ENCODE measurements at places on chromosomes 2 and 18.
A peak's percentile ranks its signal among the peaks of the same experiment; 100 is the strongest.

- DNase-seq: no peak
Observed at GRCh38 chr18:40079786-40080185, 1875.2 kb upstream of the PIK3C3 start.

DNA sequence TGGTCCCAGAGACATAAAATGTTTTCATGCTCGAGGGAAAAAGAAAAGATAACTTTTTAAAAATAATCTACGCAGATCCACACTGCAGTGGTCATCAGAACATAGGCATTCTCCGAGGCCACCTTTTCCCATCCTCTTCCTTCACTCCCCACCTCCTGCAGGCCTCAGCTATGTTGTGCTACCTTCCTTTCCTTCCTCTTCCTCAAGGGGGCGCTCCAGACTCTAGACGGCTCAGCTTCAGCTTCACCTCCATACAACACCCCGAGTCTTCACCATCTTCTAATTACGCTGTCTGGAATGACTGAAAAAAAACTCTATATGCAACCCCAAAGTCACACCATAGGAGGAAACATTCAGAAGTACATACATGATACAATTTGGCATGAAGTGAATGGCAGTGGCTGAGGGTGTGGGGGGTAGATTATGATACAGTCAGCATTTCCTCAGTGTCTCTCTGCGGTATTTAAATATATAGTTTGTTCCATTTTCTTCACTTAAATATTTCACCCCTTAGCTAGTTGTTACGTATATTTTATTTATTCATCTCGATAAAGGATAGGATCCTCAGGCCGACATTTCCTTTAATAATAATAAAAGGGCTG, 583.6 kb downstream of the IRS1 start:
- DNase-seq: peak; percentile 17

- no peak for DNase-seq
Observed at GRCh38 chr2:210443527-210443926, 33.0 kb downstream of the LANCL1 start.

DNA sequence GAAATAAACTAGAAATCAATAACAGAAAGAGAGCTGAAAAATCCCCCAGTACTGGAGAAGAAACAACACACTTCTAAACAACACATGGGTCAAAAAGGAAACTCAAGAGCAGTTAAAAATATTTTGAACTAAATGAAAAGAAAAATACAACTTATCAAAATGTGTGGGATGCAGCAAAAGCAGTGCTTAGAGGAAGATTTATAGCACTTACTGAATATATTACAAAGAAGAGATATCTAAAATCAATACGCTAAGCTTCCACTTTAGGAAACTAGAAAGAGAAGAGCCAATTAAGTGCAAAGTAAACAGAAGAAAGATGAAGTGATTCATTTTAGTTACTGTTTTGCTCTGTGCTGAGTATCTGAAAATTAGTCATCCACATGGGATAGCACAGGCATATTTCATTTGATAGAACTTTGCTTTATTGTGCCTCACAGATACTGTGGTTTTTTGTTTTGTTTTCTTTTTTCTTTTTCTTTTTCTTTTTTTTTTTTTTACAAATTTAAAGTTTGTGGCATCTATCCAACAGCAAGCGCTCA, 17.0 kb downstream of the TGFA start:
- no peak for DNase-seq

DNA sequence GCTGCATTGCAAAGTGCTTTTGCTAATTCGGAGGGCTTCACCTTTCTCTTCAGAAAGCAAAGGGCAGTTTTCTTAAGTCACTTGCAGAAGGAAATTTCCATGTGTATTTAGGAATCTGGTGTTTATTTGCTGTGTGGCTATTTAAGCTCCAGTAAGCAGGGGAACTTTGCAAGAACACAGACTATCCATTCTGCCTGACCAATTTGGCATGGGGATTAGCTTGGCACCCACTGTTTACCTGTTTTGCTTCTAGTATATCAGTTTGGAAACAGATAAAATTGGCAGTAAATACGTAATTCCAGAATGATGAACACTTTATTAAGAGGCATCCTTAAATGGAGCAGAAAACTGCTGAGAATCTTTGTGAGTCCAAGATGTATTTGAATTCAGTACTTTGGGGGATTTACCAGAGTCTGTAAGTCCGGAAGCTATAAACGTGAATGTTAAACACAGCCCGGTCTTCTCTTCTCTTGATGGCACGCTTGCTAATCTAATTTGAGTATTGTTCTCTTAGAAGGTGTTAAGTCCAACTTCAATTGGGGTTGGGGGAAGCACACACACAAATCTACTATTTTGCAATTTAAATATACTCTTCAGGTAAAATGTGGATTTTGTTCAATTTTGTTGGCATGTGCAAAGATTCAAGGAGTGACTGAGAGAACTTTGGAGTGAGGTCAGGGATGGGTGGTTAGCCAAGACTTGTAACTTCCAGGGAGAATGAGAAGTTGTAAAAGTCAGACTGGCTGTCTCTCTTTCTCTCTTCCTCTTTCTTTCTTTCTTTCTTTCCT, 650 bp downstream of the ACKR3 start:
- DNase-seq: no peak

DNA sequence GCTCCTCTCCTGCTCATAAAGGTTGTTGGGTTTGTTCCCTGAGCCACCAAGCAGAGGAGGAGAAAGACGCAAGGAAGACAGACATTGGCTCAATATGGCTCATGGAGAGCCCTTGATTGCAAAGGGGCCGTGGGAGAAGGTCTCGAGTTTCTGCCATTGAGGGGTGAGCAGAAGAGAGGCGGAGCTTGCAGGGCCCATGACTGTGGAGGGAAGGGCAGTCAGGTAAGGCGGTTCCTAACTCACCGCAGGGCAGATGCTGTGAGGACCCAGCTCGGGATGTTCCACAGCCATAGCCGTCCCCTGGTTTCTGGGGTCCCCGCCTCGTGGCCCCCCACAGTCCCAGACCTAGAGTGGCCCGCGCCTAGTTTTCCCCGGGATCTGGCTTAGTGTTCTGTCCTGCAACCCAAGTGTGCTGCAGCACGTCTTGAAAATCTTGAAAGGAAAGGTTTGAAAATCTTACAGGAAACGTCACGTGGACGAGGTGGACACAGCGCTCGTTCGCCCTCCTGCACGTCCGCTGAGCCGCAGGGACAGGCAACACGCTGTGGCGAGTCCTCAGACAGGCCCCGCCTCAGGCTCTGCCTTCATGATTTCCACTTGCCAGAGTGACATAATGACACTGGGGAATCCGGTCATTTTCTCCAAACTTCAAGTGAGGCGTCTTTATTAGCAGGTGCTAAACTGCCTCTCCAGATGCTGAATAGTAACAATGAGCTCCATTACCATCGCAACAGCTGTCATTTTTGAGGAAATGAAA, 105.5 kb upstream of the HDAC4 start:
- no peak for DNase-seq

GRCh38 chr2:98607741-98608115, 584 bp downstream of the COA5 start:
- no peak for DNase-seq

DNA sequence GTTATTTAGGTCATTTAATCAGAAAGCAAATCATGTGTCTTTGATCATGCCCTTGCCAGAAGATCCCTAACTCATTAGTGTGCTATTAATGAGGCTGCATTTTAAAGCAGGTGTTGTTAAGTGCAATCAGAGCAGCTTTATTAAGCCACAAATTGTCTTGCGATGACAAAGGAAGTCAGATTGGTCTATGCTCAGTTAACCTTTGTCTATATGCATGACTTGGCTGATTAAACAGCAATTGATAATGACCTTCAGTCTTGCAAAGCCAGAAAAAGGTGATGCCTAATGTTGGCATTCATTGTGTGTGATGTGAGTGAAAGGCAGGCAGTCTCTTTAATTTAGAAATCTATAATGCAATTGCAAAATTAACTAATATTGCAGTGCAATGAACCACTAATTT, 166.9 kb downstream of the RND3 start:
- DNase-seq: no peak

- DNase-seq: no peak
Observed at GRCh38 chr18:35479911-35480586, 17.7 kb downstream of the INO80C start.

GRCh38 chr18:36325846-36326245, 28.3 kb downstream of the FHOD3 start:
- no peak for DNase-seq

DNA sequence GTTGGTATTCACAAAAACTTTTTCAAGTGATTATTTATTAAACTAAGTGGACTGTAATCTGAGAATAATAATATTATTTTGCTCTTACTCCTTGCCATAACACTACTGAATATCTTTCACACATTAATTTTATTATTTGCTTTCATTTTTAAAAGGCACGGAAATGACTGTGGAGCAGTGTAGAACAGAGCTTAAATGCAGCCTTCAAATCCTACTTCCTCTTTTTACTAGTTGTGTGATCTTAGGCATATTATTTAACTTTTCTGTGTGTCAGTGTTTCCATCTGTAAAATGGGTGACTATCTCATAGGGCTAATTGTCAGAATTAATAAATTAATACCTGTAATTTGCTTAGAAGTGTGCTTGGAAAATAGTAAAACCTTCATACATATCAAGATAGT, 55.5 kb upstream of the SLC8A1 start:
- DNase-seq: no peak

DNA sequence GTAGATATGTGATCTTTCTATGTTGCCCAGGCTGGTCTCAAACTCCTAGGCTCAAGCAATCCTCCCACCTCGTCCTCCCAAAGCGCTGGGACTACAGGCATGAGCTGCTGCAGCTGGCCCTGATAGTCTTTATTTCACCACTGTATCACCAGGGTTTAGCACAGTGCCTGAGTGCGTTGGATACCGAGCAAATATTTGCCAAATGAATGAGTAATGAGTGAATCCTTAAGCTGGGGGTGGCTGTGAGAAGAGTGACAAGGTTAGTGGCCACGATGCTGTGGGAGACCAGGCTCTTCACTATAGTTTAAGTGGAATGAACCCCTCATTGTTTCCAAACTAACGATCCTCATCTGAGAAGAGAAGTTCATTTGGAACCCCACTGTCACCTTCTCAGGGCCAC, 60.8 kb upstream of the FAM136A start:
- no peak for DNase-seq

DNA sequence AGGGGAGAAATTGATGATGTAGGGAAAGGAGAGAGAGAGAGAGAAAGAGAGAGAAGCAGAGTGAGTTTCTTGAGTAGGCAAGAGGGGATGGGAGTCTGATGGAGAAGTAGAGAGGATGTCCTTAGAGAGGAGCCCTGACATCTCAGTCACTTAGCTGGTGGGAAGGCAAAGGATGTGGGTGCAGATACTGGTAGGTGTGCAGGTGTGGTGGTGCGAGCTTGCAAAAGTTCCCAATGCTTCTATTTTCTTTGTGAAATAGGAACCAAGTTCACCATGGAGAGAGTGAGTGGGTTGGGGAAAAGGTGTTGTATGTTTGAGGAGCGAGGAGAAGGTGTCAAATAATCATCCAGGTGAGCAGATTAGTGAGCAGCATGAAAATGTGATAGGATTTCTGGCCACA, 26.5 kb upstream of the POLE4 start:
- no peak for DNase-seq

- DNase-seq: no peak
Observed at GRCh38 chr2:70962211-70962884, 16.1 kb upstream of the ANKRD53 start.

DNA sequence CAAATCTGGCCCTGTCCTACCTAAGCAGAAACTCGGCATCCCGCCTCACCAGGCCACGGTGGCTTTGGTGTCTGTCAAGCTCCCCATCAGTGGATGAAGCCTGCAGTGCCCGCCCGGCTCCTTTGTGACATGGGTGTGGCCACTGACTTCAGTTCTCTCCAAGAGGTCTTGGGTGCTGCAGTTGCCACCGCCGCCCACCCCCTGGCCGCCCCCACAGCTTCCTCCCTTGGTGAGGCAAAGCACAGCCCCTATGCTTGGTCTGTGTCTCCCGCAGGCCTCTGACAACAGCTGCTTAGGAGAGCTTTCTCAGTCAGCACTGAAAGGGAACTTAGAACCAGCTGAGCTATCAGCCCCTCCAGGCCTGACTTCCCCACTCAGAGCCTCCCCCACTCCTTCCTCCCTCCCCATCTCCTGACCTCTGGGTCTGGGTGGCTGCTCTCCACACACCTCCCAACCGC, 22.9 kb upstream of the GPR55 start:
- no peak for DNase-seq

- DNase-seq: no peak
Observed at GRCh38 chr18:24995056-24995455, 356.9 kb downstream of the ZNF521 start.

DNA sequence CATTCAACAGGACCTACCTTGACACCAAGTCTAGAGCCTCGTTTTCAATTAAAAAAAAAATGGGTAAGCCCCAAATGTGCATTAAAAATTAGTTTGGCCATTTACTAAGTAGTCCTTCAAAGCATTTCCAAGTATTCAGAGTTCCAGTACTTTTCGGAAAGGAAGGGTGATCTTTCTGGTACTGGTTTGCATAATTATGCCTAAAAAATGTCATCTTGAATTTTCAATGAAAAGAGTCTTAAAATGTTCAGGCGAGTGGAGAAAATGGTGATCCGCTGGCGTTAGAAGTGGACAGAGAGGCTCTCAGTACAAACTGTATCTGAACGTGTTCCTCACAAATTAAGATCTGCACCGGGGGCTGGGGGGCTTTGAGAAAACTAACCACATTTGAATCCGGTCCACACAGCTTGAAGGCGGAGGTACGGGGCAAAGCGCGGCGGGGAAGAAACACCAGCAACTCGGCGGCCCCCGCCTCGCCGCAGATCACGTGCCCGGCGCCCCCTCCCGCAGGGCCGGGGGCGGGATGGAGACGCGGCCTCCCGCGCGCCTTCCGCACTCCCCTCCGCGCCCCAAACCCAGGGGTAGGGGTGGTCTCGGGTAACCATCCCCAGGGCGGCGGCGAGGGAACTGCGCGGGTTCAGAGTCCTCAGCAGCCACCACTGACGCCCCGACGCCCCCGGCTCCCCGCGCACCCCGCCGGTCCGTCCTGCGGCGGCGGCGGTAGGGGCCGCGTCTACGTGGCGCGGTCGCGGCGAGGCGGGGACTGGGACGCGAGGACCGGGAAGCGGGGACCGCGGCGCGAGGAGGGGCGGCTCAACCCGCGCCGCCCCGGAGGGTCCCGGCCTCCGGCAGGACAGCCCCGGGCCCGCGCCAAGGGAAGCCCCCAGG, 564 bp downstream of the LPIN2 start:
- no peak for DNase-seq

- DNase-seq: no peak
Observed at GRCh38 chr2:179311101-179311500, 46.5 kb upstream of the SESTD1 start.

DNA sequence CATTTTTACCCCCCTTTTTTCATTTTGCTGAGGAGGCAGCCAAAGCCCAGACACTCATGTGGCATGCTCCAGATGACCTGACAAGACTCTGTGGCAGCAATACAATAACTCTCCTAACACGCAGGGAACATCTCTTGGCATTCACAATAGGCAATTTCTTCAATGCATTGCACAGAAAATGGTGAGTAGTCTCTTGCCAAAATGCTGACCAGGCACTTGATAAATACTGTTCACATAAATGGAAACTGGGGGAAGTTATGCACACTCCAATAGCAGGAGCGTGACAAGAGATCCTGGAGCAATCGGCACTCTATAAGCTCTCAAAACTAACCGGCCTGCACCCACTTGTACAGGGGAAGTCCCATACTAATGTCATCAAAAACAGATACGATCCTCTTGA, 66.3 kb downstream of the NBAS start:
- no peak for DNase-seq

All from fibroblast of skin of left quadriceps (primary cell).